Keratinocyte (primary cell): ENCODE measurements at places on chromosomes 2 and 18.

DNA sequence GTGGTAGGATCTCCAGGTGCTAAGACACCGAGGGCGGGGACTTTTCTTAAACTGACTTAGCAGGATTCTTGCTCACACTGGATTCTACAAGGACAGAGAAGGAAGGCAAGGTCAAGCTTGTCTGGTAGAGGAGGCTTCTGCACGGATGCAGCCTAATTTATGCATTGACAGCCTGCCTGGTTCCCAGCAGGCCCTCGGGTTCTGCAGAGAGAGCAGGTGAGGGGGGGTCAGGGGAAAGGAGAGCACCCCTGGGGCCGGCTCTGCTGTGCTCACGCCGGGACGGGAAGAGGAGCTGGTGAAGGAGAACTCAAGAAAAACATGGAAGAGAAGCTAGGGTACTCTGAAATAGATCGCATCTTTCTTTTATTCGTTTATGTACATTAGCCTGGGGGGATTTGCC, 46.4 kb downstream of the ADI1 start:
- no peak for DNase-seq

GRCh38 chr2:240630771-240631547, 5.7 kb downstream of the GPR35 start:
- DNase-seq, result no peak

GRCh38 chr2:27070653-27071276, 689 bp downstream of the OST4 start:
- no peak for DNase-seq

GRCh38 chr2:134443814-134444480, 190.1 kb downstream of the MGAT5 start:
- no peak for DNase-seq

DNA sequence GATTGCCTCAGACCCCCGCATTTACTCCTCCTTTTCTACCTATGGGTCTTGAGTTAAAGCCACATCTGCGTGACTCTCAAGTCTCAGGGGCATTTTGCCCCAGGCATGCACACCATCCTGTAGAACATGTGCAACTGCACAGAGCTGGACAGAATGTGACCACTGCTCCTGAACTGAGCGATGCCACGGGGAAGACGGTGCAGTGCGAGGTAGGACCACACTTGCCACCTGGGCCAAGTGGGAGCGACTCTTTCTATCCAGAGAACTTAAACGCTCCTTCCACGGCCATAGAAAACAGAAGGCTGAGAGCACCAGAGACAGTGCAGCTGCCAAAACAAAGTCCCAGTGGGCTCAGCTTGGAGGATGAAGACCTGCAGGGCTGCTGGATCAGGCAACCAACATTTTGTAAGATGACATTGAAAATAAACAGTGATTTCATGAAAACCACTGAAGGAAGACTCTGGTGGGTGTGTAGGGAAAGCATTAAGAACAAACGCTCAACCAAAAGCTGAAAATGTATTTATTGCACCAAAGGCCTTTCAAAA, 149.0 kb upstream of the HDAC4 start:
- no peak for DNase-seq

- no peak for DNase-seq
These were observed 115.7 kb downstream of the ZNF385B start for GRCh38 chr2:179745635-179746256.

DNA sequence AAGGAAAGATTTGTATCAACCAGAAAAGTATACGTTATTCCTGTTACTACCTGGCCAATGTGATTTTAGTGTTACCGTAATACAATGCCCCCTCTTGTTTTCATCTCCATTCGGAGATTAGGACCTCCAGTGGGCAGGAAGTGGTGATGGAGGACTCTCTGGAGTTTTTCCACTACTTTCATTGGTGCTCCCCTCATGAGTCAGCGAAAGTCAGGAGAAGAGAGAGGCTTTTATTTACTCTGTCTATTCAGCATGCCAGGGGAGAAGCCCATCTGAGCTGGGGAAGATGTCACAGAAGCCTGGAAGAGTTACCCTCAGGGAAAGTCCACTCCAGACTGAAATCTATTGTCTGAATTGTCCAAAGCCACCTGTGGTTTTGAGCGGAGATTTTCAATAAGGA, 88.2 kb upstream of the THUMPD2 start:
- no peak for DNase-seq

DNA sequence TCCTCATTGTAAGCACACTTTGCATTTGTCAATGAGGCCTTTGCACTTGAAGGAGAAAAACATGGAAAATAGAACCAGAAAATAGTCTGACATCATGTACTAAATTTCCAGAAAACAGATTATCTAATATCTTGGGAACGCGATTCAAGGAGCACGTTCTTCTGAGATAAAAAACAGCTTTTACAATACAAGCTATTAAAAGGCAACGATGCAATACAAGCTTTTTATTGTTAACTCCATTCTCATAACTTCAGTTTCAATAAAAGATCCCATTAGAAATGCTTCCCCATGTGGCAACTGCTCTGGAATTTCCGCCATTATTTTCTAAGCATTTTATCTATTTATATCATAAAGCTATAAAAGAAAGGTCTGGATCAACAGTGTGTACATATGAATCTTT, 40.3 kb downstream of the NRXN1 start:
- no peak for DNase-seq

DNA sequence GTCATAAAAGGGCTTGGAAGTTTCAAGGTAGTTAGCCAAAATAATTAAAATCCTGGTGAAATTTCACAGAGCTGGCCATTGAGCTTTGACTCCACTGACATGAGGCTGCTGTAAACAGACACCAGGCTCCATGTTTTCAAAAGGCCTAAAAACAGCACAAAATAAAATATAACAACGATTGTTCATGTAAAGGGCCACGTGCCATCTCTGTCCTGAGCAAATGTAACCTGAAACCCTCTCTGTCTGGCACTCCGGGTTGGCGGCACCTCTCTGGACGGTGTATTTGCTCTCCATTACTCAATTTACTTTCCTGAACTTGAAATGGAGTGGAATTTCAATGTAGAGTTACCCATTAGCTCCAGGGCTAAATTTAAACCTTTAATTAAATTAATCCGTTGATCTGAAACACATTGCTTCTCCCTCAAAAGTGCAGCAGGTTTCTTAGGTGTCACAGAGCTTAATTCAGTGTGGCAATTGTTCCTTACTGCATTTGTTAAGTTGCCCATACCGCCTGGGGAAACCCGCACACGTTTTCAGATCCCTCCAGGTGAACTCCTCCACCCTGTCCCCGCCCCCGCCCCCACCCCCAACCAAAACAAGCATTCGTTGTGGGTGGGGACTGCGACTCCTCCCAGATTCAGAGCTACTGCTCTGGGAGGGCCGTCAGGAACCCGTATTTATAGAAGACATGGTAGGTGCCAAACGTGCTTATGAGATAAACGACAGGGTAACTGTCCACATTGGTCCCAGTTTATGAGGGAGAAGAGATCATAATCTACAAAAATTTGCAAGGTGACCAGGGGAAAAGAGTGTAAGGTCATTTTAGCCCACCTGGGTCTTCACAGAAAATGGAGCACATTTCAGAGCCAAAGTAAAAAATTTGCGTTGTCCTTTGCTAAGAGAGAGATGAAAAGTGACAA, 1.2 kb upstream of the CABLES1 start:
- no peak for DNase-seq

DNA sequence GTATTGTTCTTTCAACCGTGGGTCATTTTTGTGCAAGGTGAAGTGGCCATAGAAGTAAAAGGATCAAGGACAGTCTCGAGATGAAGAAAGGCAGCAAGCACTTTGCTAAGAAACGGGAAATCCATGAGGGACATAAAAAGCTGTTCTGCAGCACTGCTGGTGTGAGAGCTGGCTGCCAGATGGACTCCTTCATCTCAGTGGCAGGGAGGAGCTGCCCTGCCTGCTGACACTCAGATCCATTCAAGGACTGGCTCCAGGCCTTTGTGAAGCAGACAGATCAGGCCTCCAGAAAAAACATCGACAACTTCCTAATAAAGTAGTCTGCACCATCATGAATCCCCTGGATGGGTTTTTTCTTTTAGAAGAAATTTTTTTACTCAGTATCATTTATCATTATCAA, 29.5 kb downstream of the RMC1 start:
- no peak for DNase-seq

DNA sequence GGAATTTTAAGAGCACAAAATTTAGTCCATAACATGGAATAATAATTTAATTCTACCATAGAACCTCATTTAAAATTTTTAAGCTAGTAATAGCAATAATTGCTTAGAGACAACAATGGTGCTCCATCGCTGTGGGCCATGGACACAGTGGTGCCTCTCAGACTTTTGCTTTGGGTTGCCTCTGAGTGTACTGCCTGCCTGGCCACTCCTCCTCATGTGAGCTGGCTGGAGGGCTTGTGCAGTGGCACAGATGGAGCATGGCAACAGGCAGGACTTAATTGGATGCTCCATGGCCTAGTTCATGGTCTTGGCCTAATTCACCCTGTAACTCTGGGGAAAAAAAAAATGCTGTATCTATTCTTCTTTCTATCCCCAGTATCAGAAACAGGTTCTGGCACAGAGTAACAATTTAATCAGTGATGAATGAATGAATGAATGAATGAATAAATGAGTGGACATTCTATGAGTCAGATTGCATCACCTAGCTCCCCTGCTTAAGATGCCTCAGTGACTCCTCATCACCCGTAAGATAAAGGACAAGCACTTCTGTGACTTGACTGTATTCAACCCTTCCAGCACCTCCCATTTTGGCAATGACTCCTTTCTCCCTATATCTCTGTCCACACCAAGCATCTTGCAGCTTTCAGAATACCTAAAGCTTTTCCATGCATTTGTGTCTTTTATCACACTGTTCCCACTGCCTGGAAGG, 211.8 kb upstream of the SLC14A2 start:
- peak; percentile 55 for DNase-seq

- DNase-seq, result no peak
These were observed 96.8 kb downstream of the ST6GAL2 start for GRCh38 chr2:106789185-106789584.

- no peak for DNase-seq
These were observed 92.3 kb downstream of the UBE2E3 start for GRCh38 chr2:181072486-181073235.

- DNase-seq, result no peak
These were observed 14.8 kb upstream of the NOTO start for GRCh38 chr2:73187549-73187948.

DNA sequence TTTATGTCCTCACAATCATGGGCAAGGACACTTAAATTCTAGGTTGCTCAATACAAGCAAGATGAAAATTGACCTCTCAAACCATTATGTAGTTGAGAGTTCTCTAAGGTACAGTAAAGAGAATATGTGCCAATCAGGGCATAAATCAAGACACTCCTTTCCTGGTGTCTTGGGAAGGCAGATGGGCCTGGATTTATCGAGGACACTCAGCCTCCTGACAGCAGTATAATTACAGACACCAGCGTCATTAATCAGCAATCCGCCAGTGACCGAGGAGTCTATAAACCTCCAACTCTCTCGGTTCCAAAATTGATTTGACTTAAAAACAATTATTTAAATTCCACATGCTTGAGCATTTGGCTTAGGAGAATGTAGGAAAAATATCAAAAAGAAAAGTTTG, 75.7 kb upstream of the DAPL1 start:
- no peak for DNase-seq

GRCh38 chr2:104028061-104028460, 825.9 kb upstream of the POU3F3 start:
- no peak for DNase-seq

DNA sequence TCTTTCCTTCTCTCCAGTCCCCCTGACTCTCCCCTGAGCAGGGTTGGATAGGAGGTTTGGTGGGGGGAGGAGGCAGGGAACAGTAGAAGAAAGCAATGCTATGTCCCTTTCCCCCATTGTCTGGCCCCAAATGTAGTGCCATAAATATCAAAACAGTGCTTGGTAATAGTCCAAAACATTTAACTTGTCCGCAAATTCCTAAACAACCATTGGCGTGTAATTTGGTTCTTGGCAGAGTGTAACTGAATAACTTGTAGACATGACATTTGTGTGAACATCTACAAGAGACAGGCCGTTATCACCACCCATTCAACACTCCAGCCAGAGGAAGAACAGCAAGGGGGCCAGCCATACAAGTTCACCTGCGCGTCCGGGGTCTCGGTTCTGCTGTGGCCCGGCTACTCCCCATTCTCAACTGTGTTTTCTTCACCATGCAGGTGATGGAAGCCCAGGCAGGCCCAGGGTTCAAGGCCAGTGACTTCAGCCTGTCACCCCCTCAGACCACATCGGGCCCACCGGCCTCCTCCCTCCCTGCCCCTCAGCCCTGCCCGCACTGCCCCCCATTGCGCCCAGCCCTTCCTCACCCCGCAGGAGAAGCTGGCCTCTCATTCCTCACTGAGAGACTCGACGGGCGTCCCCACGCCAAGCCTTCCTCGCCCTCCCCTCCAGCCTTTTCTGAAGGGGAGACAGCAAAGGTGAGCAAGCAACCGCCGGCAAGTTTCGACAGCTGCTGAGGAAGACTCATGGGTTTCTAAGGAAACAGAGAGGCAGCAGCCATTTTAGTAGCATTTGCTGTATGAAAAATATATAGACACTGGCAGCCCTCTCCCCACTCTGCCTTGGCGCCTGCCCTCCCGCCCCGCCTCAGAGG, 699 bp upstream of the RAPGEF4 start:
- no peak for DNase-seq

DNA sequence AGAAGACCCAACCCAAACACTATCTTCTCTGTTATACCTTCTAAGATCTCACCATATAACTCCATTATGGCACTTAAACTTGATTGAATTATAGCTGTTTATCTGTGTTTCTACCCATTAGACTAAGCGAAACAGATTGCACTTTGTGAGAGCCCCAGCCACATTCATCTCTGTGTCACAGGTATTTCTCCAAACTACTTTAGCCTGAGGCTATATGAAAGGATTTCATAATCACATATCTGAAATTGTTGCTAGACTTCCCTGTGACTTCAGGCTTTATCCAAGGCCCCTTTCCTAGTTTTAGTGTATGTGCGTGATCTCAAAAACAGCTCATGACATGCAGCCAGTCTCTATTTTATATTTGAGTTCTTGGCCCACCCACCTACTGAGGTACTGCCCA, 745.0 kb upstream of the ACVR2A start:
- peak; percentile 28 for DNase-seq
